Fibroblast of skin of left quadriceps (primary cell): ENCODE measurements at places on chromosomes 13 and 19.

DNA sequence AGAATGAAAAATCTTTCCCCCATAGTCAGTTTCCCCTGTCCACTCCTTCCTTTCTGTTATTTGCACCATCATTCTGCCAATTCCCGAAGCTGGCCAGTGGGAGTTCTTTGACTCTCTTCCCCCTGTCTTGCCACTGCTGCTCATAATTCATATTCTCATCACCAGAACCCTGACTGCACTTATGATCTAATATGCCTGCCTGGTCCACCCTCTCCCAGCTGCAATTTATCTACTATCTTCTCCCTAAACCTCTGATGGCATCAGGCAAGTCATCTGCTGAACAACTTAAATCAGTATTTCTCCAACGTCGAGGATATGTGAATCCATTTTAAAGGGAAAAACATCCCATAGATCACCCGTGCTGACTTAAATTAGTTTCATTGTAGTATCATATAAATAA is 458.0 kb upstream of the GPC6 start:
- DNase-seq = no peak

GRCh38 chr19:51421229-51422052 is 4.0 kb upstream of the SIGLEC10 start:
- no peak for DNase-seq

- DNase-seq = no peak
Observed at GRCh38 chr13:64164435-64164834, 2748.8 kb upstream of the PCDH20 start.

GRCh38 chr19:2097203-2097885 is 629 bp downstream of the IZUMO4 start:
- no peak for DNase-seq

GRCh38 chr19:40719414-40719894 is 2.5 kb downstream of the ITPKC start:
- no peak for DNase-seq
